ENCODE measurements at places on chromosomes 1 and 21.

DNA sequence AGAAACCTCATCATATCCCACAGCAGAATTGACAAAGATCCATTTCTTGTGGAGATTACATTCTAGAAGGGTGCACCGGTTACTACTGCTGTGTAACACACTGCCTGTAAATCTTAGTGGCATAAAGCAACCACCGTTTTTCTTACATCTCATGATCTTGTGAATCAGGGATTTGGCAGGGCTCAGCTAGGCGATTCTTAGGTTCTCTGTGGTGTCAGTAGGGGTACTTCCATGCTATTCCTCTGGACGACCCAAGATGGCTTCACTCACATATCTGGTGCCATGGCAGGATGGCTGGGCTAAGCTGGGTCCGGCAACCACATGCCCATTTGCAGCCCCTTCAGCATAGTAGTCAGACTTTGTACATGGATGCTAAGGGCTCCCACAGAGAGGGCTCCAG is 179.8 kb upstream of the TMEM51 start:
- no peak for DNase-seq

DNA sequence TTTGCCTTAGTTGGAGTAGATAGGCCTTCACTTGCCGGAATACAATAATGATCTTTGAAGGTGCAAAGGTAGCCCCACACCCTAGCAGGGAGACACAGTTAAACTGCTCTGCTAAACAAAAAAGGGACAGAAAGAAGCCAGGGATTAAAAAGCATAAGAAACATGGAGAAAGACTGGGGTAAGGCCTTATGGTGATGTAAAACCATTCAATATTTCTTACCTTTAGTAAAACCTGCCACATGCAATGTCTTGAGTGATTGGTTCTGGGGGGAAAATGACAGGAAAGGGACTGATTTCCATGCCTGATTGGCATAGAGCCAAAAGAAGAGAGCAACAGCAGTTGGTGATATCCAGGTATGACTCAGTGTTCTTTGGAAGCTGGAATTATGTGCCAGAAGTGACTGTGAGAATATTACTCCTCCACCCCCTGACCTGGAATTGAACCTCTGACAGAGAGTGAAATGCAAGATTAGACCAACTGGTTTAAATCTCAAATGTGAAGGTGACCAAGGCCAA is 8.1 kb downstream of the DNASE2B start:
- DNase-seq, result no peak

GRCh38 chr1:215568299-215568692 is 1.2 kb downstream of the KCTD3 start:
- DNase-seq, result no peak

- DNase-seq, result no peak
These were observed 384.5 kb downstream of the LMX1A start for GRCh38 chr1:164971921-164972415.

GRCh38 chr1:31683997-31684396 is 19.8 kb downstream of the COL16A1 start:
- DNase-seq, result no peak

GRCh38 chr1:47545912-47546483 is 108.2 kb downstream of the FOXD2 start:
- DNase-seq, result no peak

DNA sequence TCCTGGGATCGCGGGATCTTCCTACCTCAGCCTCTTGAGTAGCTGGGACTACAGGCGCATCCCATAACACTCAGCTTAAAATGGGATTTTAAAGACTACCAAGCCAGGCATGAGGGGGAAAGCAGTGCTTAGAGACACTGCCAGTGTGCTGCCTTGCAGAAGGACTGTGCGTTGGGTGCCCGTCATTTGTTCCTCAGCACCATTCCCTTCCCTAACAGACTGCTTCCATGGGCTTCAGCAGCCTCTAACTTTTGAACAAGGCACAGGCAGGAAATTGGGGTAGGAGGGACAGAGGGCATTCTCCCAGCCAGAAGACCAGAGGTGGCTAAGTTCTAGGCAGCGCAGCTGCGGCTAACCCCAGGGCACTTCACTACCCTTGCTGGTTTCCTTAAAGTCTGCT is 73.9 kb upstream of the USP24 start:
- DNase-seq, result no peak

DNA sequence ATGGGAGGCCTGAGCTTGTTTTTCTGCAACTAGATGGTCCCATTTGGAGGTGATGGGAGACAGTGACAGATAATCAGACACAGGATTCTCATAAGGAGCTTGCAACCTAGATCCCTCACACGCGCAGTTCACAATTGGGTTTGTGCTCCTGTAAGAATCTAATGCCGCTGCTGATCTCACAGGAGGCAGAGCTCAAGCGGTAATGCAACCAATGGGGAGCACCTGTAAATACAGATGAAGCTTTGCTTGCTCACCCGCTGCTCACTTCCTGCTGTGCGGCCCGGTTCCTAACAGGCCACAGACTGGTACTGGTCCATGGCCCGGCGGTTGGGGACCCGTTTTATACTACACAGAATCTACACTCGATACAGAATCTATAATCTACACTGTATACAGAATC is 52.6 kb upstream of the B3GALNT2 start:
- DNase-seq, result no peak

DNA sequence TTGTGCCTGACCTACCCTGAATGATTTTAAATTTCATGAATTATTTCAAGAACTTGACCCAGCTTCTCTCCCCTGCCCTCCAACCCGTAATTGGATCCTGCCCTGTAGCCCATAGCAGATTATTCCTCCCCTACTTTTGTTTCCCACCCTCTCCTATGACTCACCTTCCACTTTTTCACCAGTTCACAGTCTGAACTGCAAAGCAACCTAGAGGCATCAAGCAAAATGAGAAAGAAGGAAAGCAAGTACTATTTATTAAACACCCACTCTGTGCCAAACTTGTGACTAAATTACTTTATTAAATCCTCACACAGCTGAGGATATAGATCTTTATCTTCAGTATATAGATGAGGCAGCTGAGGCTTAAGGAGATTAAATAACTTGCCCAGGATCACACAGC is 20.7 kb upstream of the IKBKE start:
- DNase-seq, result no peak

GRCh38 chr21:28892199-28893111 is 100.2 kb downstream of the LTN1 start:
- DNase-seq, result no peak

- no peak for DNase-seq
These were observed 5.9 kb downstream of the TMEM201 start for GRCh38 chr1:9594471-9595155.

- no peak for DNase-seq
These were observed 1494.8 kb downstream of the KCNT2 start for GRCh38 chr1:195113471-195113870.

GRCh38 chr1:190095596-190095995 is 382.1 kb downstream of the BRINP3 start:
- no peak for DNase-seq

DNA sequence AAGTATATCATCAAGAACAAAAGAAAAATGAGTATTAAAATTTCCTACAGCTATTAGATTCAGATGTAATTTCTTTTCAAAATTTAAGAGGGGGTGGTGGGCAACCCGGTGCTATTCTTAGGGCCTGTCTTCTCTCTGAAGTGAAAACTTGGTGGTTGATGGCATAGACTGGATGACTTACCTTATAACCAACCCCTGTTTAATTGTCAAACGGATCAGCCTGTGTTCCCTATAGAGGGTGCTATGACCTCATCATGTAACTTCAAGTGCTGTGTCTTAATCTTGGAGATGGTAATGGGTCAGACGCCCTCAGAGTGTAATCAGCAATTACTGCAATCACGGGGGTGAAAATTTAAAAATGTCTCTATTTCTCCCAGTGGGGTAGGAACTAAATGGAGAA is 176.2 kb downstream of the PCP4 start:
- no peak for DNase-seq

GRCh38 chr1:209755926-209756614 is at the start of gene TRAF3IP3:
Gene TRAF3IP3, plus strand, starts transcription at chr1:209756053. Its CDS starts 3,987 bp downstream, at chr1:209760040.
- DNase-seq, result peak; percentile 48

GRCh38 chr1:51297401-51298321 is 32.7 kb downstream of the TTC39A start:
- no peak for DNase-seq

DNA sequence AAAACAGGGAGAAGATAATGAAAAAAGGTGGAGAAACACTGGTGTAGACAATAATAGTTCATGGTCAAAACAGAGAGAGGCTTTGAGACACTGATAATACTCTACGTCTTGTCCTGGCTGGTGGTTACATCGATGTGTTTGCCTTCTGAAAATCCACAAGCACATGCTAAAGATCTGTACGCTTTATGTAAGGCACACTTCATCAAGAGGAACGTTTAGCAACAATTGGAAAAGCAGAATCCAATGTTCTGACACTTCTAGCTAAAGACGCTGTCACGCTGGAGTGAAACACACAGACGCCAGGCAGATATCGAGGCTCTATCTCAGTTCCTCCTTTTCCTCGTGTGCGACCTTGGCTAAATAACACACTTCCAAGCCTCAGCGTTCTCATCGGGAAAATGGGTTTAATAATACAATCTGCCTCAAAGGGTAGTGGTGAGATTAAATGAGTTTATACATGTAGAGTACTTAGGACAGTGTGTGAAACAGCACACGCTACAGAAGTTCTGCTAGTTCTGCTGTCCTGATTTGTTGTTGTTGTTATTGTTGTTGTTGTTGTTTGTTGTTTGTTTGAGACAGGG is 386.1 kb downstream of the SETD4 start:
- DNase-seq, result no peak

GRCh38 chr1:119475866-119476439 is 31.1 kb upstream of the HSD3B1 start:
- no peak for DNase-seq

GRCh38 chr21:31869750-31870149 is 3.1 kb upstream of the HUNK start:
- no peak for DNase-seq

GRCh38 chr1:109111386-109112055 is 2.4 kb upstream of the ELAPOR1 start:
- DNase-seq, result no peak

- DNase-seq, result no peak
These were observed 32.9 kb downstream of the FCRL5 start for GRCh38 chr1:157519451-157519850.

DNA sequence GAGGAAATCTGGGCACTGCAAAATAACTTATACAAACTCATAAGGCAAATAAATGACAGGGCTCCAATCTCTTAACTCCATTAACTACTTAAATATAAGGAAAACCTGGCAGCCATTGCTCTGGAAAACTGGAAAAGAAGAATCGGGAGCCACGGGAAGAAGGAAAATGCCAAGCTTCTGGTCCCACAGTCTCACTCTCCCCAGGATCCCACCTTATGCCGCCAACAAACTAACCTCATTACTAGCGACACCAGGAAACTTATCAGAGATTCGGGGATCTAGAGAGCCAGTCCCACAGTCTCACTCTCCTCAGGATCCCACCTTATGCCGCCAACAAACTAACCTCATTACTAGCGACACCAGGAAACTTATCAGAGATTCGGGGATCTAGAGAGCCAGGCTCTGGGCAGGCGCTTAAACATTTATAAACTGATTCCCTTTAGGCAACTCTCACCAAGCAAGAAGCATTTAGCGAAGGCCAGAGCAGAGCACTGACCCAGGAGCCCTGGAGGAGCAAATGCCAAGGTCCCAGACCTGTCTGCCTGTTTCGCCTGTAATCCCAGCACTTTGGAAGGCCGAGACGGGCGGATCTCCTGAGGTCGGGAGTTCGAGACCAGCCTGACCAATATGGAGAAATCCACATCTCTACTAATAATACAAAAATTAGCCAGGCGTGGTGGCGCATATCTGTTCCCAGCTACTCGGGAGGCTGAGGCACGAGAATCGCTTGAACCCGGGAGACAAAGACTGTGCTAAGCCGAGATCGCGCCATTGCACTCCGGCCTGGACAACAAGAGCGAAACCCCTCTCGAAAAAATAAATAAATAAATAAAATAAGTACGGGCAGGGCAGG is 720 bp downstream of the PSMB2 start:
- DNase-seq, result no peak

DNA sequence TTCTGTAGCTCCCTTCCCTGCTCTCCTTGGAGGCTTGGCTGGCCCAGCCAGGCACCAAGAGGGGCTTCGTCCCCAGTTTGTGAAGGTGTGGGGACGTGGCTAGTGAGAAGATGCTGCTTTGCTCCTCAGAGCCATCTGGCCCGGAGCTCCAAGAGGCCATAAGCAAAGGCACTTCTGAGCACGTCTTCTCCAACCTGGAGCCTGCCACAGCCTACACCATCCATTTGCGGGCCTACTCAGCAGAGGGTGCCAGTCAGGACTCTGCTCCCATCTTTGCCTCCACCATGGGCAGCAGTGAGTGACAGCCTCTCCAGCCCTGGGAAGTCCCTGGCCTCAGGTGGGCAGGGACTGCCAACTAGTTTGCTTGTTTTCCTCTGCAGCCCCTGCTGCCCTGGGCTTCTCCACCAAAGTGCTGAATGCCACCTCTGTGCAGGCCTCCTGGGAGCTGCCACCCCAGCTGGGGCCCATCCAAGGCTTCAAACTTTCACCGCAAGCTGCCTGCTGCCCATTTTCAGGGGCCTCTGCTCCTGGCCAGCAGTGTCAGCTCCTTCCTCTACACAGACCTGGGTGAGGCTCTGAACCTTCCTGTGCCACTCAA is 25.9 kb downstream of the SLC27A3 start:
- DNase-seq, result no peak

GRCh38 chr1:182599339-182599738 is 4.8 kb downstream of the RGS16 start:
- no peak for DNase-seq

Measured in activated CD8-positive, alpha-beta memory T cell treated with anti-CD3 and anti-CD28 coated beads for 48 hours (primary cell).